Gastroesophageal sphincter (tissue), 4 donors: ENCODE measurements at places on chromosomes 11 and 22. TPM values are rescaled to one million over a fixed set of nuclear protein-coding genes. Genes with fewer than 3 reads are reported as not detected.

Gene APOL5
- not detected for total RNA-seq

Gene TNRC6B
- 32.4 TPM for total RNA-seq

- ATAC-seq: no peak
These were observed 101.7 kb upstream of the TRIM77 start for GRCh38 chr11:89608234-89608966.

DNA sequence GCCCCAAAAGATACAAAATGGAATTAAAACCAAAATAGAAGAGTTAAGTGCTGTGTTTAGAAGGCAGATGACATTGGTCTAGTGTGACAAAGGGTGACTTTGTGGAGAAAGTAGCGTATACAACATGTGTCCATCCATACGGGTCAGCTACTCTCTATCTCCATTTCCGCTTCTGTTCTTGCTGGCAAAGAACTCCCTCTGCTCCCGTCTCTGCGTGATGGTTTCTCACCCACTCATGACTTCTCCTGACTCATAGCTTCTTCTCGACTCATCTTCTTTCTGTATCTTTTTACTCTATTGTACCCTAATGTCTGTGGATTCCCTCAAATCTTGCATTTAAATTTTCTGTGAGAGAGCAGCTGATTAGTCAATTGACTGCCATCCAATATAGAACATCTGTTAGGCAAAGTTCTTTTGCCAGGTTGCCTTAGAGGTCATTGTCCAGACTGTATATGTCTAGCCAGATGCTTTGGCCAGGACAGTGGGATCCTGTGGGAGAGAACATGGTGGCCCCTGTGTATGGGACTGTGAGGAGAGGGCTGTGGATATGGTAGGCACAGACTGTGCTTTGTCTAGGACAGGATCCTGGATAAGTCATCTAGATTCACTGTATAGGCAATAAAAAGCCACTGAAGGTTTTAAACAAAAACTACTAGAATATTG, 28.4 kb downstream of the MMP13 start:
- no peak for ATAC-seq

Gene RAG2
- total RNA-seq: not detected

Gene DRD2
- total RNA-seq: 0.35 TPM

DNA sequence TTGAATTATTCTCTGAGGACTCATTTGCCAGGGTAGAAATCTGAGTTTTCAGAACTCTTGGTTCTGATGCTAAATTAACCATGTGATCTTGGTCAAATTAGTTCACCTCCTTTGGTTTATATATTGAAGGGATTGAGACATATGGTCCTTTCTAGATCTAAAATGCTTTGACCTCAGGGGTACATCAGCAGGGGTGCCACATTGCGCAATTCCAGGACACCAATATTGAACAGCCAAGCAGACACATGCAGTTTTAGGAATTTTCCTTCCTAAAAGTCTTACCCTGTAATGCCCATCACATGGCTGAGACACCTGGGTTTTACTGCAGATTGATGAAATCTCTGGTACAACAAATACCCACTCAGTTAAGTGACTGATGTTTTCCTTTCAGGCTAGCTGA, 254.4 kb upstream of the NCAM1 start:
- ATAC-seq: no peak

DNA sequence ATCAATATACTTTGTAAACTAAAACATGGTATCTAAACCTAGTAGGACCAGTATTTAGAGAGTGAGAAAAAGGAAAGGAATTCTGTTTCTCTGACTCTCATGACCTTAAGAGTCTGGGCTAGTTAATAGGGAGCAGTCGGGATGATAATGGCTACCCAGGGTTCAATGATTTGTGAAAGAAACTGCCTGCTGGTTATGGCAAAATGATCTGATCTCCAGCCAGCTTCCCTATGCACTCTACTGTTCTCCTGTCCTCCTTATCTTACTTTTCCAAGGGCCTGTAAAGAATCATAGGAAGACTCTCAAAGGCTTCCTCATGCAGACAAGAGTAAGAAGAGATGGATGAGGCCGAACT, 193.1 kb upstream of the PITPNB start:
- ATAC-seq: no peak

DNA sequence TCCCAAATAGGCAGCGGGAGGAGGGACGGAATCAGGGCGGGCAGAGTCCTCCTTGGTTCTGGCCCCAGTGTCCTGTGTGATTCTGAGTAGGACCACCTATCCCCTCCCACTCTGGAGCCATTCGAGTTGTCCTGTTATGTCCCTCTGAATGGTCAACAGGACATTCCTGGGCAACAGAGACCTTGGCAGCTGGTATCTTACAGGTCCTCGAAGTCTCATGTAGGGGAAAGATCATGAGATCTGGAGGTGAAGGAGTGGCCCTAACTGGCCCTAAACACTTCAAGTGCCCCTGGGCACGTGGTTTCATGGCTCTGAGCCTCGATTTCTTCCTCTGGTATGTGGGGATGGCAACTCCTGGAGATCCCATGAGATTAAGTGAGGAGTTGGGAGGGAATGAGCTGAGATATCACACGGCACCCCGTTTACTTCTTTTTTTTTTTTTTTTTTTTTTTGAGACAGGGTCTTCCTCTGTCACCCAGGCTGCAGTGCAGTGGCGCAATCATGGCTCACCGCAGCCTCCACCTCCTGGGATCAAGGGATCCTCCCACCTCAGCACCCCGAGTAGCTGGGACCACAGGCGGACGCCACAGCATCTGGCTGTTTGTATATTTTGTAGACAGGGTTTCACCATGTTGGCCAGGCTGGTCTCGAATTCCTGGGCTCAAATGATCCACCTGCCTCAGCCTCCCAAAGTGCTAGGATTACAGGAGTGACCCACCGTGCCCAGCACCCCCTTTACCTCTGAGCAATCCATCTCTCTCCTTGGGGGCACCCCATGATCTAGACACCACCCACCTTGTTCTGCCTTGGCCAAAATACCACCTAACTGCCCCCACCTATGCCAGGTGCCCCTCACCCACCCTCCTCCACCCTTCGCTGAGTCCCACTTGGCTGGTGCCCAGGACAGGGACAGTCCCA, 6.8 kb downstream of the LIF start:
- ATAC-seq: no peak

- ATAC-seq: peak; percentile 21
These were observed 55.2 kb downstream of the ST3GAL4 start for GRCh38 chr11:126410649-126411048.
